ENCODE measurements at places on chromosomes 3 and 15.

DNA sequence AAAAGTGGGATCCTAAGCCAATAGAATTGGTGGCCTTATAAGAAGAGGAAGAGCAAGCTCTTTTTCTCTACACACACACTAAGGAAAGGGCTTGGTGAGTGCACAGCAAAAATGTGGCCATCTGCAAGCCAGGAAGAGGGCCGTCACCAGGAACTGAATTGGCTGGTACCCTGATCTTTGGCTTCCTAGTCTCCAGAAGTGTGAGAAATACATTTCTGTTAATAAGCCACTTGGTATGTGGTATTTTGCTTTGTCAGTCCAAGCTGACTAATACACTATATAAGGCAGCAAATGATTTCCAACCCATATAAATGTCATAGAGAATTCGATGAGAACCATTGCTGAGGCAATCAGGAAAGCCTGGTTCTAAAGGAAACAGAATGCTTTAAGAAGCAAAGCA lies 816.3 kb upstream of the SEMA6D start:
- no peak for DNase-seq

- no peak for DNase-seq
Measured at GRCh38 chr3:158058495-158059130, 47.6 kb downstream of the SHOX2 start.

- no peak for DNase-seq
Measured at GRCh38 chr15:47394286-47394809, 323.0 kb upstream of the SEMA6D start.

- no peak for DNase-seq
Measured at GRCh38 chr3:61758839-61759238, 197.5 kb downstream of the PTPRG start.

DNA sequence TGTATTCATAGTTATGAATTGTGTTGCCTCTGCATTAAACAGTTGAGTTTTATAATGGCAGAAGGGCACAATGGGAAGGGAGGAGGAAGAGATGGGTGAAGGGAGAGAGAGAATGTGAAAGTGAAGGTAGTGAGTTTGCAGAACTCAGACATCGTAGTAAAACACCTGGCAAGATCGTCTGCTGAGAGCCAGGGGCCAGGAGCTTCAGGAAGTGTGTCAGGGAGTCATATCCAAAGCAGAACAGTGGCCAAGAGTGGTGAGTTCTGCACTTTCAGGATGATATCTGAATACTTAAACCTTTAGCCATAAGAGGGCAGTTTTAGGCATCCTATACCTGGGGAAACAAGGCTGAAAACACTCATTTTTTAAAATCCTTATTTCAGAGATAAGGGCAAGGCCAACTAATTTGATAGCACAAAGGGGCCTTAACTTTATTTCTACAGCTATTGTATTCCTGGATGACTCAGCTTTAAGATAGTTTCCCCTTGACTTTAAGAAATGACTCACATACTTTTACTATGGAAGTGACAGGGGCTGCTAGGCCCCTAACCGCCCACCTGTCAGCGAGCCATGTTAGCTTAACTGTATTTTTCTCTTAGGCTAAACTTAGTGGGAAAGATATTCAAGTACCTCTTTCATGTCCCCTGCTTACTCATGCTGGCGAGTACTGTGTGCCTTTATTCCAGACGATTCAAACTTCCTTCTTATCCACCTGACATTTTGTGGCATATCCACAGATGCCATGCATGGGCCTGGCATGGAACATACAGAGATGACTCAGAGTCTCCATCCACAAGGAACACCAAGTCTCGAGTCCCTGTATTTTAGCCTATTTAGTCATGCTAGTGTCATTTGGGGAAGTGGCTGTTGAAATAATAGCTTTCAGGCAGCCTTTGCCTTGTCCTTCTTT lies 53.9 kb downstream of the RLBP1 start:
- no peak for DNase-seq
